Pons (tissue), 1 donor: ENCODE measurements at places on chromosomes 5 and 9.
A peak's percentile ranks its signal among the peaks of the same experiment; 100 is the strongest.

DNA sequence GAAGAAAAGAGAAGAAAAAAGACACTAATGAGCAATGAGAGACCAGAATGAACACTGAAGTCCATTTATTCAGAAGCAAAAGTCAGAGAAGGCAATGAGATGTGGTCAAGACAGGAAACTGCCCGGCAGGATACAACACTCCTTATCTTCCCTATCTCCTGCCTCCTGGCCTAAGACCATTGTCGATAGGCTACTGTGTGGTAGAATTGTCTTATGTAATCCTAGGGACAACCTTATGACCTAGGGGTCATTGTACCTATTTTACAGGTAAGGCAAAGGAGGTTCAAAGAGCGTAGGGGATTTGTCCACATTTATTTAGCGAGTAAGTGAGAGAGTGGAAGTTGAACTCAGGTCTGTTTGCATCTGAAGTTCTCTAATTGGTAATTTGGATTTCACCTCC lies 63.0 kb upstream of the PTPN3 start:
- DNase-seq, result no peak

DNA sequence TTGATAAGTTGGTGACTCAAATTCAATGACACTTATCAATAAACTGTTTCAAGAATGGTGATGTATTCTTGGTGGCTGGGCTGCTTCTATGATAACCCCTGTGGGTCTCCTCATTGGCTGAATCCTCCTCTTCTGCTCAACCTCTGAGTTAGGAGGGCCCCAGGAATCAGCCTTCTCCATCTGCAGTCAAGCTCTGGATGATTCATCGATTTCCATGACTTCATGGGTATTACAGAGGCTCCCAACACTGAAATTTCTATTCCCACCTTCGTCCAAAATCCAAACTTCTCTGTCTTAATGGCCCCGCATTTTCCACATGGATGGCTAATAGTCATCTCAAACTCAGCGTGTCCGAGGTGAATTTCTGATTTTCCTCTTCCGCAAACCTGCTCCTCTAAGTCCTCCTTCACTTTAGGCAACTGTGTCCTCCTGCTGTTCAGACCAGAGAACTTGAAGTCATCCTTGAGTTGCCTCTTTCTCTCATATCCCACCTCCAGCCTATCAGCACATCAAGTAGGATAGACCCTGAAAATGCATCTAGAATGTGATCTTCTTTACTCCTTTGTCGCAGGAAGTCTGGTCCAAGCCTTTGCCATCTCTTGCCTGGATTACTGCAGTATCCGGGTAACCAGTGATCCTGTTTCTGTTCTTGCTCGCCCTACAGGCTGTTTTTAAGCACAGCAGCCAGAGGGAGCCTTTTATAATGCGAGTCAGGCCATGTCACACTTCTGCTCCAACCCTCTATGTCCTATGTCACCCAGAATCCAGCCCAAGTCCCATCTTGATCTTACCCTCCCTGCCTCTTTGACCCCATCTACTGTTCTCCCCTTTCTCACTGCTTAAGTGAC lies 41.4 kb upstream of the IL7R start:
- no peak for DNase-seq

GRCh38 chr5:106089073-106089472 lies 1581.7 kb downstream of the EFNA5 start:
- DNase-seq, result no peak

DNA sequence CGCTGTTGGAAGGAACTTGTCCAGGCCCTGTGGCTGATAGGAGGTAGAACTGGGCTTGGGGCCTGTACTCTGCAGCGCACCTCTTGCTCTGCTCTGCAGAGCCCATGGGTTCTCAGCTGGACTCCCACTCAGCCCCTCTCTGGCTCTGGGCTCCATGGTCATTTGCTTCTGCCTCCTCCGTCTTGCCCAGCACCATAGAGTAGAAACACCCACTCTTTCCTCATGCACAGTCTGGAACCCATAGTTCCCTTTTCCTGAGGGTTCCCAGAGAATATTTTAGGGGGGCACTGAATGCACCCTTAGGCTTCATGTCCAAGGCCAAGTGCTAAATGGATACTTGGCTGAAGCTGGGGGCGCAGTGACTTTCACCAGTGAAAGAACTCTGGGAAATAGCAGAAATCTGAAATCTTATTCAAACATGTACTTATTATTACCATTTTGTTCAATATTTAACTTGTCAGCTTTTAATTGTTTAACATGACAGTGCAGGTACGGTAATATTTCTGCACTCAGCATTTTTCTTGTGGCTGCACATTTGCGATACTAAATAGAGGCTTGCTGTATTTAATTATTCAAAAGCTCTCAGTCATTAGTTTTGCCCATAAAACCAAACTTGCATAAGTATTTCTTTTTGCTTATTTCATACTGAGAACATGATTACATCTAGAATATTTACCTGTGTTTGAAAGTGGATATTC lies 31.5 kb downstream of the GALNT12 start:
- DNase-seq, result no peak

GRCh38 chr5:170638454-170639220 lies 134.8 kb downstream of the KCNIP1 start:
- DNase-seq, result peak; percentile 46

- DNase-seq, result no peak
These were observed 5.1 kb upstream of the TSLP start for GRCh38 chr5:111066261-111066938.

DNA sequence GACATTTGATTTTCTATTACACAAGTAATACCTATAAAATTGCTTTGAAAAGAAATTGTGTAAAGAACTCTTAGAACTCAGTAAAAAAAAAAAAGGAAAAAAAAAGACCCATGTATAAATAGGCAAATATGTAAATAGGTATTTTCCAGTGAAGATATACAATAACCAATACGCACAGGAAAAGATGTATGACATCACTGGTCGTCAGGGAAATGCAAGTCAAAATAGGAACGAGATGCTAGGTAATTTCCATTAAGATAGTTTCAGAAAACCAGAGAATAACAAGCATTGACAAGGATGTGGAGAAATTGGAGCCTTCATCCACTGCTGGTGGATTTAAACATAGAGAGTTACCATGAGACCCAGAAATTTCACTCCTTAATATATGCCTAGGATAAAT lies 708.8 kb downstream of the MTRR start:
- no peak for DNase-seq

GRCh38 chr9:131529597-131530545 lies 1.2 kb downstream of the UCK1 start:
- DNase-seq, result no peak

DNA sequence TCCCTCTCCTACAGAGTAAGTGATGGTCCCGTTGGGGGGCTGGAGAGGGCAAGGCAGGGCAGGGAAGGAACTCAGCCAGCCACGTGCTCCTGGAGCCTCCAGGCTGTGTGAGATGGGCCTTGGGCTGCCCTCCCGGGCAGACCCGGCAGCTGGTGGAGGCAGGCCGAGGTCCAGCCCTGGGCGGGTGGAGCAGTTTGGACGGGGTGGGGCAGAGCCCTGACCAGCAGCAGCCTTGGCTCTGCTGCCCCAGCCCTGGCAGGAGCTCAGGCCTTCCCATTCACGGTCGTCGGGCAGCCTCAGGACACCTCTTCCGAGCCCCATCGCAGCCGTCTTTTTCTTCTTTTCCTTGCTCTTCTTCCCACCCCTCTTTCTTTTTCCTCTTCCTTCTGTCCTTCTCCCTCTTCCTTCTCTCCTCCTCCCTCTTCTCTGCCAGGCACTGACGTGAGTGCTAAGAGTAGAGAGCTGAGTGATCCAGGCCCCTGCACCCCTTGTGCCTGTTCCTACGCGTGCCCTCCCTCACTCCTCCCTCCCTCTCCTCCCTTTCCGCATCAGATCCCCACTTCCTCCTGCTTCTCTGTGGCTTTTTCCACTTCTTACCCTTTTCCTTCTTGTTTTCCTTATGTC lies 42.8 kb downstream of the AMBP start:
- DNase-seq, result no peak
